ENCODE measurements at places on chromosomes 1 and 21.

DNA sequence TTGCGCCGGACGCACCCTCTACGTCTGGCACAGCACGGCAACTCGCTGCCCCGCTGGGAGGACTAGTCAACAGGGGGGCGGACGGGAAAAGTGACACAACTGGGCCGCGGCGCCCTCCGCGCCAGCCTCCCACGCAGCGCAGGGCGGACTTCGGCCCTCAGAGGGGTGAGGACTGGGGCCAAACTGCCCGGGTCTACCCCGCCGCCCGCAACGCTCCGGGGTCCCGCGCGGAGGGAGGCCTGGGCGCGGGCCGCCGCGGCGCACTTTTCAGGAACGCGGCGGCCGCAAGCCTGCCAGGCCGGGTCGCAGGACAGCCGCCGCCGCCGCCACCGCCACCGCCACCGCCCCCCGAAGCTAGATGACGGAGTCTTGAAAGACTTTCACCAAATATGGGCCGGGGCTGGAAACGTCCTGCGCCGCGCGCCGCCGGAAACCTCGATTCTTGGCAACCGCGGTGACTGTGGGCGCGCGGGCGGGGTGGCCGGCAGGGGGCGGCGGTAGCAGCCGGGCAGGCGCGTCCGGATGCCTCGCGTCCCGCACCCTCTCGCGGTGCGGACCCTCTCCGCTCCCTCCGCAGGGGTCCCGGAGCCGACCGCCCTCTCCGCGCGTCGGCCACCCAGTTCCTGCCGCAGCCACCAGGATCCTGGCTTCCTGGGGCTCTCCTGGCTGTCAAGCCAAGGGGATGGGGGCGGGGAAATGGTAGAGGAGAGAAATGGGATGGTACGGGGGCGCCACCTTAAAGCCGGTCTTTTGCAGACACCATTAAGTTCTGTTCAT, 3.7 kb upstream of the CCN1 start:
- DNase-seq: peak; percentile 63

GRCh38 chr1:9905010-9905409, 5.1 kb downstream of the CTNNBIP1 start:
- DNase-seq: no peak

DNA sequence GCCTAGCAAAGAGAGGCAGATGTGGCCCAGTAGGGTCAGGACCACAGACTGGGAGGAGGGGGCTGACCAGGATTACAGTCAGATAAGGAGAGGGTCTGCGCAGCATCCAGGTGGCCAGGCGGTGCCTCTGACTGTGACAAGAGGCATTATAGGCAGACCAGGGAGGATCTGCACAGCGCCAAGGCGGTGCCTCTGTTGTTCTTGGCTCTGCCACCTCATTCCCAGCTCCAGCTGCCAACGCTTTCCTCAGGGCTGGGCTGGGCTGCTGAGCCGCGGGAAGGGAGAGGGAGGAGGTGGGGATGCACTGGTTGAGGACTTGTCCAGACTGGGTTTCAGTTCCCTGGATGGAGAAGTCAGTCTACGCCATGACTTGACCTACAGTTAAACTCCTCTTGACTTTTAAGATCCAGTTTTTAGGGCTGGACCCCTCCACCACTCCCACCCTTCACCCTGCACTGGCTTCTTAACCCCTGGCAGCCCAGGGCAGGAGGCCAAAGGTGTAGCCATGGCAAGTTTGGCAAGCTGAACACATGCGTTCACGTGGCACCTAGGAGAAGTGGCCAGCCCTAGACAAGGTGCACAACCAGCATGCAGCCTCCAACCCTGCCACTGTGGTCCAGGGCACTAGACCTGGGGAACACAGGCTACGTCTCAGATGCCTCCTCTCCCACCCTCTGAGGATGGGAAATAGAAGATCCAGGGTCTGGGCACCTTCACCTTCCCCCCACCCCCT, 4.5 kb upstream of the CRABP2 start:
- DNase-seq: no peak

- no peak for DNase-seq
Measured at GRCh38 chr1:218588540-218589172, 243.5 kb downstream of the TGFB2 start.

DNA sequence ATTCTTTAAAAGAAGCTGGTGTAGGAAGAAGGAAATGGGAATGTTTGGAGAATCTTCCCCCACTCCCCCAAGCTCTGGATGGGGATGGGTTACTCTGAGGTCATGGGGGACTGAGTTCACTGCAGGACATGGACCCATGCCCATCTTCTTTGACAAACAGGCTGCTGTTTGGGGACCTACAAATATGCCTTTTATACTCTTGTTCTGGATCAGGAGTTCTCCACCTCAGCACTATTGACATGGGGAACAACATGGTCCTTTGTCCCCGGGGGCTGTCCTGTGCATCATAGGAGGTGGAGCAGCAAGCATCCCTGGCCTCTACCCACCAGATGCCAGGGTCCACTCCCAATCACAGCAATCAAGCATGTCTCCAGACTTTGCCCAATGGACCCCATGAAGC, 365.8 kb upstream of the C1orf174 start:
- DNase-seq: no peak

DNA sequence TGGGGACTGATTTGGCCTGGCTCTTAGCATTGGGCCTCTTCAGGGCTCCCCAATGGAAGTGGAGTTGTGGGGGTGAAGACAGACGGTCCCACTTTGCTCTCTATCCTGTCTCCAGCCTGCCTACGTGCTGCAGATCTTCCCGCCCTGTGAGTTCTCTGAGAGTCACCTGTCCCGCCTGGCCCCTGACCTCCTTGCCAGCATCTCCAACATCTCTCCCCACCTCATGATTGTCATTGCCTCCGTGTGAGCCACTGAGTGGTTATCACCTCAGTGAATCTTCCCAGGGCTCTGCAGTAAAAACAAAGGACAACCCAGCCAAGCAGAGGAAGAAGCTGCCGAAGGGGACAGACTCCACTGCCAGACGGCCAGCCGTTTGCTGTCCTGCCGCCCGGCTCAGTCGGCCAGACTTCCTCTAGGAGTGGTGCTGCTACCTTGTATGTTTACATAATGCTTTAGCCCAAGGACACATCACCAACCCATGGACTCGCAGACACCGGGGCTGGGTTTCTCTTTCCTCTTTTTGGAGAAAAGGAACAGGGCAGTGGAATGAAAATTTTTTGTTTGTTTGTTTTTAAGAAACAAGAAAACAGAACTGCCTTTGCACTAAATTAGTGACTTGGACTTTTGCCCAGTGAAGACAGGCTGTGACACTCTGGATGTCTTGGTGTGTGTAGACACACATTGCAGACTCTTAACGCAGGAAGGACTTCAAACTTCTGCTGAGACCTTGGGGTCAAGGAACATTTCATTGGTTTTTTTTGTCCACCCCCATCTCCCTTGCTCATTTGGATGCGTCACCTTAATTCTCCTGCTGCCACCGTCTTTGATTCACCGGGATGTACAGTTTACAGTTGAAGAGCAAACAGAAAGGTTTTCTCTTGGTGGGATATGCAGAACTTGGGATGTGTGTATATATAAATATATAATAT, 36.5 kb downstream of the ZBTB17 start:
- no peak for DNase-seq

- no peak for DNase-seq
Measured at GRCh38 chr1:178017517-178017916, 47.7 kb upstream of the SEC16B start.

Measured in Panc1 (cell line).